ENCODE measurements at places on chromosomes 1 and 21. TPM values are rescaled to one million over a fixed set of nuclear protein-coding genes. Genes with fewer than 3 reads are reported as not detected.

DNA sequence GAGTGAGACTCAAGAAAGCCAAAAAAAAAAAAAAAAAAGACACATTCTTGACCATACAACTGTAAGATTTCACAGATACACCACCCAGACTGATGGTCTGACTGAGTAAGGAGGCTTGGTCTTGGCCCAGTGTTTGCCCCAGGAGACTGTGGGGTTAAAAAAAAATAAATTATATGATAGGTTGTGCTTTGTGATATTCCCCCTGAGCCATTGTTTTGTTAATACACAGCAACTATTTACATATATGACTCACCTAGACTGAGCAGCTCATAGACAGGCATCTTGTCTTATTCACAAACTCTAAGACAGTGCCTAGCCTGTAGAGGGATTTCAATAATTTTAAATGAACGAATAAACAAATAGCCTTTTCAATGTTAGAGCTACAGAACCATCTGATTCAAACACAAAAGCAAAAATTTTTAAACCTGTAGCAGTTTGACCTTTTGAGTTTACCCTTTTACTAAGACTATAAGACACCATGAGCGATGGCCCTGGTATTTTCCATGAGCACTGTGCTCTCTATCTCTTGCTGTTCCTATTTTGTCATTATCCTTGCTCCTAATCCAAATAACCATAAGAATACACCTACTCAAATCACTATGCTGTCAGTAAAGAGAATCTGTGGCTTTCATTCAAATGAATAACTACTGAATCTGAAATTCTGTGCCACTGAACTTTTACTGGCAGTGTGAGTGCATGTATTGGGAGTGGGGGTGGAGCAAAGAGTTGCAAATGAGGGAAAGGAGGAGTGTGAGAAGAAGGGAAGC, 199.4 kb upstream of the PTBP2 start:
- no peak for DNase-seq

DNA sequence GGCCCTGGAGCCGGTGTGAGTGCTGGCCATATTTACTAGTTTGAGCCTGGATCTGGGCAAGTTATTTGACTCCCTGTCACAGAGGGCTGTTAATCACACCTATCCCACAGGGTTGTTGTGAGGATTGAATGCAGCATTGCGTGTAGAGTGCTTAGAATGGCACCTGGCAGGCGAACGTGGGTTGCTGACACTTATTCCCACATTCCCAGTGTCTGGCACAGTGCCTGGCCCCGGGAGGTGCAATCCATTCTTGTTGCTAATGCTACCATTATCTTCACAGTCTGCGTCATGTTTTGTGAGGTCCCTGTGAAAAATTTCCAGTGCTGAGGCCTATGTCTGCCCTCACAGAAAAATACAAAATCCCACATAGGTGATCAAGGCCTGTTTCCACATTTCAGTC, 66.1 kb downstream of the CD2 start:
- DNase-seq = no peak

DNA sequence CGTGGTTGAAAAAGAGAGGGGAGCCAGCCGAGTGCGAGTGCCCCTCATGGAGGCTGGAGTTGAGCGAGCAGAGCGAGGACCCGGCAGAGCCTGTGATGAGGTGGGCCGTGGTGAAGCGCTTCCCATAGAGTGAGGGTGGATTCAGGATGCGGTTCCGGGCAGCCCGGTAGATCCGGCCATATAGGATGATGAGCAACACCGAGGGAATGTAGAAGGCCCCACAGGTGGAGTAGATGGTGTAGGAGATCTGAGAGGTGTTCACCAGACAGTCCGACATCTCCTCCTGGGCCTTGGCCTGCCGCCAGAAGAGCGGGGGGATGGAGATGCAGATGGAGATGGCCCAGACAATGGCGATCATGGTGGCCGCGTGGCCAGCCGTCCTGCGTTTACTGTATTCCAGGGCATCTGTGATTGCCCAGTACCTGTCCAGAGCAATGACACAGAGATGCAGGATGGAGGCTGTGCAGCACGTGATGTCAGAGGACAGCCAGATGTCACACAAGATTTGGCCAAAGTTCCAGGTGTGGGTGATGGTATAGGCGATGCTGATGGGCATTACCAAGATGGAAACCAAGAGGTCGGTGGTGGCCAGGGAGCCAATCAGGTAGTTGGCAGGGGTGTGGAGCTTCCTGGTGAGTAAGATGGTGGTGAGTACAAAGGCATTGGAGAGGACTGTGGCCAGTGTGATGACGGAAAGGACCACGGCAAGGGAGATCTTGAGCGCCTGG, 23.7 kb downstream of the HTR1D start:
- DNase-seq = no peak

GRCh38 chr1:50517488-50517887, 94.2 kb upstream of the DMRTA2 start:
- DNase-seq = no peak

GRCh38 chr1:99758073-99758511, 8.3 kb downstream of the FRRS1 start:
- no peak for DNase-seq

CHD5 gene
- total RNA-seq = not detected

NEGR1 gene
- 2.0 TPM for total RNA-seq

HENMT1 gene
- total RNA-seq = 3.0 TPM

MOB3C gene
- total RNA-seq = 15.2 TPM

Data from glomerular endothelial cell (primary cell).